ENCODE measurements at places on chromosomes 3 and 15.

GRCh38 chr3:150577855-150578254 lies 25.3 kb upstream of the SELENOT start:
- DNase-seq = no peak

GRCh38 chr3:4866866-4867265 lies 112.4 kb upstream of the BHLHE40 start:
- DNase-seq = no peak

DNA sequence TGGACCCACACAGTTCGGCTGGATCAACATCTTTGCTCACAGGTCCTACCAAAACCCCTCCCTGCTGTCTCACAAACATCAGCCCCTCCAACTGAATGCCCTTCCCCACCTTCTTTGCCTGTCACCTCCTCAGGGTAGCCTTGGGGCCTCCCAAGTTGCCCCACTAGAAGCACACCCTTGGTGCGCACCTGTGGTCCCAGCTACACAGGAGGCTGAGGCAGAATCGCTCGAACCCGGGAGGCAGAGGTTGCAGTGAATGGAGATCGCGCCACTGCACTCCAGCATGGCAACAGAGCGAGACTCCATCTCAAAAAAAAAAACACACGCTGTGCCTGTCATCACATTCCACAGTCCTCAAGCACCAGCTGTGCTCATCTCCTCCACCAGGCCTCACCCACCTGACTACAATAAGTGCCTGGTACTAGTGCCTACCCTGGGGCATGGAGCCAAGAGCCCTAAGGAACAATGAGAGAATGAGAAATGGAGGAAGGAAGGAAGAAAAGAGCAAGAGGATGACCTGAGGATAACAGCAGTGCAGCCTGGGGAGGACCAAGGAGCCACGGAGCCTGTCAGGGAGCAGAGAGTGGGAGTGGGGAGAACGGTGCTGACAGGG lies 26.0 kb downstream of the RPN1 start:
- no peak for DNase-seq

- DNase-seq = no peak
Observed at GRCh38 chr15:59553879-59554735, 57.5 kb upstream of the GCNT3 start.

DNA sequence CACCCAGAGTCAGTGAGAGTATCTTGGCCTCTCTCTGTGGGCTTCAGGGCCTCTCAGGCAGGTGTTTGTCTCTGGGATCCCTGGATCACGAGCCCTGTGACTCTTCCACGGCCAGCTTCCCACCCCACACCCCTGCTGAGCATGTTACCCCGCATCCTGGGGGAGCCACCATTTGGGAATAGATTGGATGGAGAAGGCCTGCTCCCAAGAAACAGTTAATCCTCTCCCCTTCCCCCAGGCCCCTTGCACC lies 15.5 kb upstream of the SRP14 start:
- no peak for DNase-seq

GRCh38 chr3:65568497-65568896 lies 470.2 kb downstream of the MAGI1 start:
- DNase-seq = no peak

DNA sequence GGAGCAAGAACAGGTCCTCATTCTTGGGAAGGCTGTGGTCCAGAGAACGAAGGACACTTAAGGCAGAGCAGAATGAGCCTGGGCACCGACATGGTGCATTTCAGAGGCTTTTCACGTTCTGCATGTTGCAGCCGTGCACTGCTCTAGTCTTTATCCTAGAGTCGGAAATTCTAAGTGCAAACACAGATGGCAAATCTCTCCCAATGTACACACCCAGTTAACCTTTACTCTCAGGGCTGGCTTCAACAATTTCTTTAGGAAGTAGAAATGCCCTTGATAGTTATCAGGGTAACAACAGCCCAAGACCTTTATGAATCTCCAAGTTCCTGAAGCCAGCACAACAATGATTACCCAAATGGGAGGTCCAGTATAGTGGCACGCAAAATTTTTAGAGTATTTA lies 39.1 kb upstream of the LRTM1 start:
- DNase-seq = no peak

Measured in stimulated activated CD8-positive, alpha-beta memory T cell treated with anti-CD3 and anti-CD28 coated beads, Interleukin-7, amount 100 ng/mL, for 24 hours (primary cell).